ENCODE measurements at places on chromosomes 5 and 9. TPM values are rescaled to one million over a fixed set of nuclear protein-coding genes. Genes with fewer than 3 reads are reported as not detected.

ADAMTSL1 gene
- total RNA-seq, result 51.2 TPM

PCDH12 gene
- total RNA-seq, result under 0.01 TPM

AGXT2 gene
- not detected for total RNA-seq

PCDHAC2 gene
- 0.15 TPM for total RNA-seq

PCDHGA2 gene
- total RNA-seq, result 1.2 TPM

SUSD3 gene
- 0.23 TPM for total RNA-seq

DMRT3 gene
- not detected for total RNA-seq

SLC6A7 gene
- not detected for total RNA-seq

FGF10 gene
- total RNA-seq, result not detected

PCDHB1 gene
- total RNA-seq, result not detected

SLC24A2 gene
- 0.12 TPM for total RNA-seq

CFAP77 gene
- total RNA-seq, result not detected

CCDC171 gene
- total RNA-seq, result 1.7 TPM

PCDHA3 gene
- 0.15 TPM for total RNA-seq

SPAG8 gene
- 1.2 TPM for total RNA-seq

RNF224 gene
- under 0.01 TPM for total RNA-seq

KLHL3 gene
- 3.4 TPM for total RNA-seq

FNIP1 gene
- total RNA-seq, result 36.5 TPM

ARL14EPL gene
- not detected for total RNA-seq

PCDHB8 gene
- 0.35 TPM for total RNA-seq

LTC4S gene
- total RNA-seq, result 1.3 TPM

GPR150 gene
- total RNA-seq, result 0.45 TPM

HACD4 gene
- 1.4 TPM for total RNA-seq

AHRR gene
- total RNA-seq, result 7.6 TPM

CDKN2B gene
- total RNA-seq, result 11.2 TPM

ENTPD2 gene
- total RNA-seq, result not detected

CMYA5 gene
- total RNA-seq, result 1.6 TPM

IL4 gene
- not detected for total RNA-seq

ANKS6 gene
- total RNA-seq, result 11.1 TPM

PCDHGC5 gene
- total RNA-seq, result 1.8 TPM

NEUROG1 gene
- total RNA-seq, result not detected

RANBP3L gene
- total RNA-seq, result 0.08 TPM

CRAT gene
- total RNA-seq, result 39.4 TPM

GRK6 gene
- total RNA-seq, result 18.8 TPM

PRUNE2 gene
- total RNA-seq, result 7.7 TPM

CD180 gene
- total RNA-seq, result not detected

IL5 gene
- not detected for total RNA-seq

NR5A1 gene
- total RNA-seq, result not detected

CCDC192 gene
- total RNA-seq, result not detected

RARS1 gene
- total RNA-seq, result 87.9 TPM

PCDHA1 gene
- not detected for total RNA-seq

CDH12 gene
- total RNA-seq, result not detected

ANKDD1B gene
- 0.23 TPM for total RNA-seq

DRD1 gene
- 0.70 TPM for total RNA-seq

AK8 gene
- total RNA-seq, result 0.15 TPM

DIRAS2 gene
- total RNA-seq, result not detected

ADGRD2 gene
- not detected for total RNA-seq

DDX4 gene
- total RNA-seq, result not detected

PFN3 gene
- total RNA-seq, result not detected

CSF2 gene
- not detected for total RNA-seq

Measured in smooth muscle cell of the coronary artery (primary cell).